AG20443 (cell line): ENCODE measurements at places on chromosomes 12 and 14.

GRCh38 chr12:55652352-55652751, 15.7 kb downstream of the OR10P1 start:
- no peak for DNase-seq

DNA sequence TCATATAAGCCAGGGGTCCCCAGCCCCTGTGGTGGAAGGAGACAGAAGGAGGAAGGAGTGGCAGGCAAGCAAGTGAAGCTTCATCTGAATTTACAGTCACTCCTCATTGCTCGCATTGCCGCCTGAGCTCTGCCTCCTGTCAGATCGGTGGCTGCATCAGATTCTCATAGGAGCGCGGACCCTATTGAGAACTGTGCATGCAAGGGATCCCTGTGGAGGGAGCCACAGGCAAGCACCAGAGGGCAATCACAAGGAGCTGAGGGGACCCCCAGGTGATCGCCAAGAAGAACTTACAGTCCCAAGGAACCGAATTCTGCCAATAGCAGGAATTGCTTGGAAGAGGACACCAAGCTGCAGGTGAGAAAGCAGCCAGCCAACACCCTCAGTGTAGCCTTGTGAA, 33.2 kb upstream of the VRK1 start:
- no peak for DNase-seq

DNA sequence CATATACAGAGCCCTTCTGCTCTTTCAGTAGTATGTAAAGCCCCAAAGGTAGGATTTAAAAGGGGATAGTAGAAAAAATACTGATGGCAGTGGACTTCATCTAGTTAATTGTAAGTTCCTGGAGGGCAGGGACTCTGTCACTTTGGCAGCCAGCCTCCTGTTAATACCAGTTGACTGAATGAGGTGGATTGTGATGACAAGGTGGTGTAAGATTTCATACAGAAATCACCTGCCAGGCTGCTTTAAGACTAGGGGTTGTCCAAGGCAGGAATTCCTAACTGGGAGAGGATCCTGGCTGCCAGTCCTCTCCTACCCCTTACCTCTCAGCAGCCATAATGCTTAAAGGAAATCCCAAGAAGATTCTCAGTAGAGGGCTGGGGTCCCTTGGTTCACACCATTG, 7.3 kb downstream of the DYRK2 start:
- DNase-seq, result no peak

DNA sequence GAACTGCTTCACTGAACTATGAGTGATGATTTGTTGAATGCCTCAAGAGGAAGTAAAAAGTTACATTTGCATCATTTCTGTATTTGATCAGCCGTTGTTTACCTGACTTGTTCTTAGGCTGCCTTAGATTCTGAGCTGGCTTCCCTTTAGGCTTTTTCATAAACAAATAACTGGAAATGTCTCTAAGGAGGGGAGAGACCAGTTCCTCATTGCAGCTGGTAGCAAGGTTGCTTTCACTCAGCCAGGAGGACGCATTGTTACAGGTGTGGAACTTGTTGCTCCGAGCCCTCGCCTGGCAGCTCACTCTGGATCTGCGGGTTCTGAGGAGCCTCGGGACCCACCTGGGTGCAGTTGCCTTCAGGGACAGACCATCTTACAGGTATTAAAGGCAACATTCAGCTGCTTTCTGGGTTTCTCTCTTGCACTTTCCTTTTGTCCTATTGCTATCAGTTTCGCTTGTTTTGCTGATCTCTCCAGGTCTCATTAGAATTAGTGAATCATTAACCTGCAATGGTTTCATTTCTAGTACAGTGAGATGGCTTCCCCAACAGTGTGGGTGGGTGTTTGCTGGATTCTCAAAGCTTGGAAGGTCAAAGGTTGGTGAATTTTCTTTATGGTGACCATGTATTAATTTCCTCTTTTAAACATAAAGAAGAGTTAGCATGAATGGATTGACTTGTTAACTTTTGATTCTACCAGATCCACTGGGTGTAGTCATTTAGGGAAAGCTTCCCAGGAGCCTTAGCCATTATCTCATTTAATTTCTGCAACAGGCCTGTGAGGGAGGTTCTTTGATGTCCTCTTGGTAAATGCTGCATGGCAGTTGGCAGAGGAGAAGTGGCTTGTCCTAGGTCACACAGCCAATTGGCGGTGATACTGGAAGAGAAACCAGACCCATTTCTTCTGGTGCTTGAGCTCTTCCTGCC, at the start of gene PLEKHG7:
TSS of gene PLEKHG7 (plus strand) at position 236 of the 926 bp plus-strand sequence. CDS start 3,643 bp downstream, outside the sequence.
- no peak for DNase-seq

DNA sequence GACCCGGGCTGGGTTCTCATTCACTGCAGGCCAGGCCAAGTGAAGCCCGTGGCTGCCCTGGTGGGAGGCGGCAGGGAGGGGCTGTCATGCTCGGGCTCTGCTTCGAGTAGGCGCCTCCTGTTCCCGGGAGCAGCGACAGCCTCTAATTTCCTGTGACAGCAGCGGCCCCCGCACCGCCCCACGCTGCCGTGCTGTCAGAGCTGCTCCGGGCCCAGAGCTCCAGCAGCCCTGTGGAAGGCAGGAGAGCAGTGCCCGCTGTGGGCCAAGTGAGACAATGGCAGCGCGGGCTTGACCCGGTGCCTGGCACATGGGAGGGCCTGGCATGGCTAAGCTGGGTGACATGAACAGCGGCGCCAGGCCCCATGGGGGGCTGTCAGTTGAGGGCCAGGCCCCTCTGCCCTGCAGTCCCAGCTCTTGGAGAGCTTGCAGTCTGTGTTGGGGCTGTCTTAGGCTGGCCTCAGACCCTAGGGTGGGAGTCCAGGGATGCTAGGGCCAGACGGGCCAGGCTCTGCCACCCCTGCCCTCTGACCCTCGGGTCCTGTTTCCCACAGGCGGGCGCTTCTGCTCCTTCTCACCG, 5.1 kb downstream of the TRMT61A start:
- DNase-seq, result no peak

- no peak for DNase-seq
These were observed 459.7 kb downstream of the GXYLT1 start for GRCh38 chr12:41684997-41685396.

- peak; percentile 41 for DNase-seq
These were observed 143.7 kb upstream of the DCN start for GRCh38 chr12:91326058-91327027.

- DNase-seq, result peak; percentile 67
These were observed 18.9 kb upstream of the CARMIL3 start for GRCh38 chr14:24032727-24033418.

DNA sequence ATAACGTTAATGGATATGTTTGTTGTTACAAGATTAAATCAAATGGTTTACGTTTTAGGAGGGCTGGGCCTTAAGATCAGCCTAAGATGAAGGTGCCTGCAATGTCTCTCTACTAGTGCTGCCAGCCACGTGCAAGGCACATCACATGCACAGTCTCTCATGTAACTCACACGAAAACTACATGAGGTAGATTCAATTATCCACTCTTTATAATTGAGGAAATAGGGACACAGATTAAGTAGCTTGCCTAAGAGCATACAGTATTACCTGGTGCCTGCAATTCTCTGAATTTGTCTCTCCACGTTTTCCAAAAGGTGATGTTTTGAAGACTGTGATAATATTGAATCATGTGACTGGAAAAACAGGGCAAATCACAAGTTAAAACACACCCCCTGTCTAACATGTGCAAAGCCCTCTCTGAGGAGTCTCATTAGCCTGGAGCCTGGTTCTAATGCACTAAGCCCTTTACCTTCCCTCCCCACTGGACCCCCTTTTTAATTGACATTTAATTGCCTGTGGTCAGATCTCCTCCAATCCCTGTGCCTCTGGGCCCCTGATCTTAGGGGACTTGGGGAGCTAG, 14.6 kb upstream of the ATP2A2 start:
- DNase-seq, result no peak

DNA sequence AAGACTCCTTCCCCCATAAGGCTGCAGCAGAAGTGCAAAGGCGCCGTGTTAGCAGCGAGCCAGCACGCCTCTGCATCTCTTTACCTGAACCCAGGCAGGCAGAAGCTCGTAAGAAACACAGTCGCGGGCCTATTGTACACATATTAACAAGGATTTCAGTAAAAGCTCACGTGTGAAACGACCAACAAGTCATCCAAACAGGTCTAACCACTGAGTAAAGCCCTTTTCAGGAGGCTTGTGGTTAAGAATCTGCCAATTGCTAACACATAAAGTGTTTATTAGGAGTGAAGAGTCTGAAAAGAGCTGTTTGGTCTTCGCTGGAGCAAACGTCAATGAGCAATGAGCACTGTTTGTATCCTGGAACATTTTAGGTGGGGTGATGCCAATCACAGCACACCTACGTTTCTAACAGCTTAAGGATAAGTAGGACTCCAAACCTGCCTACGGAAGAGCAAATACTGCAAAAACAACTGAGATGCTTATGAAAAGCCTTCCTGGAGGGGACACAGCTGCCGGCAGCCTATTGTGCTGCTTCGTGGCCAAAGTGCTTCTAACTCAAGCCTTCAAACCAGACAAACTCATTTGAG, 43.1 kb downstream of the PRKAB1 start:
- DNase-seq, result no peak

GRCh38 chr14:76961631-76962302, 66.7 kb downstream of the IRF2BPL start:
- peak; percentile 90 for DNase-seq

DNA sequence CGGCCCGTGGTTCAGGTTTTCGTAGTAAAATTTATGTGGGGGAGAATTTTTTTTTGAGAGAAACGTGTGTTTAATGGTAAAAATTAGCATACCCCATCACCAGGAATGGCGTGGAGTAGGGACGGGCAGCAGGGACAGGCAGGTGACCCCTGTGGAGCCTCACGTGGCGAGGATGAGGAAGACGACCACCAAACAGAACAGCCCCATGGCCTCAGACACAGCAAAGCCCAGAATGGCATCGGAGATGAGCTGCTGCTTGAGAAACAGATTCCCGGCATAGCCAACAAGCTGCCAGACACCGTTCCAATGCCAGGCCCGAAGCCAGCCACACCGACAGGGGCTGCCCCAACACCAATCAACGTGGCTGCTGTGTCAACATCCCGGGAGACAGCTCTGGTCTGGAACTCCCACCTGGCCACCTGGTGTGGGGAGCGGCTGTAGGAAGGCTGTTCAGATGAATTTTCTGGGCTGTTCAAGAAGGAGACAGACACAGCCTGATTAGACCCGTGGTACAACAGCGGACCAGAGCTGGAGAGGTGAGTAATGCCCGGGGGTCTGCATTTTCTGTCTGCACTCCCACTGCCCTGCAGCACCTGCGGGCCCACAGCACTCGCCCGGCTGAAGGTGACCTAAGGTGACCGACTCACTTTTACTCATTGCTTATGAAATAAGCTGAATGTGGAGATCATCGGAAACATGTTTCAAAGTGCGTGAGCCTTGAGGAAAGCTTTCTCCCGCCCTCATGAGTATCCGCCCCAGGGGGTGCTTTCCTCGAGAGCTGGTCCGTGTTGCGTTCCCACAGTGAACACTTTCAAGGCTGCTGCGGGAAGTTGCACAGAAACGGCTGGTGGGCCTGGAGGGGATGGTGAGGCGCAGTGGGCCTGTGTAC, 10.6 kb downstream of the TMEM121 start:
- DNase-seq, result no peak

DNA sequence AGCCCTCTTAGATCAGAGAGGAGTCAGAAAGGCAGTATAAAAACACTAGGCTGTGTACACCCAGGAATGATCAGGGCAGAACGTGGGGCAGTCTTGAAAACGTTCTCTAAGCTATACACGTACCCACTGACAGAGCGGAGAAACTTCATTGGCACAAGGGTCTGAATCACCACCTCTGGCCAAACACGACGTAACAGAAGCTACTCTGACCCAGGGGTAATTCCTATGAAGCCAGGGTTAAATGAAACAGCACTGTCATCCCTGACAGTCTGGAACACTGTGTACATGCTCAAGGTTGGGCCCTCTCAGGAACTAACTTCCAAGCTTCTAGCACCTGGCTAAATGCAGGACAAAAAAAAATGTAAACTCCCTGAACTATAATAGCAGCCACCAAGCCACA, 38.4 kb downstream of the PARP11 start:
- no peak for DNase-seq

- peak; percentile 83 for DNase-seq
These were observed 198.9 kb downstream of the EPS8 start for GRCh38 chr12:15590180-15590826.

GRCh38 chr14:63231766-63232165, 27.5 kb downstream of the RHOJ start:
- DNase-seq, result no peak

- no peak for DNase-seq
These were observed 40.6 kb downstream of the ATF7 start for GRCh38 chr12:53585448-53586125.

DNA sequence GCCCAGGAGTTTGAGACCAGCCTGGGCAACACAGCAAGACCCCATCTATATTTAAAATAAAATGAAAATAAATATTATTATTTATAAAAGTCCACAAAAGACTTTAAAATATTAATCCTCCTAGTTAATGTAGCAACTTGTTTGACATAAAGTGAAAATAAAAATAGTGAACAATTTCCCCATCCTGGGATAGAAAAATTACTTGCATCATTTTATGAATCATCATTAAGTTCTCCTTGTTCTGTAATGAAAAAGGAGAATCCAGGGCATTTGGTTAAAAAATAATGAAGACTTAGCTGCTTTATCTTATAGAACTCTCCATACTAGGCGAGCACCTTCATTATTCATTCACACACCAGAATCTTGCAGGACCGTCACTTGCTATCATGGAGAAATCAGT, 66.1 kb downstream of the ELK3 start:
- DNase-seq, result no peak

DNA sequence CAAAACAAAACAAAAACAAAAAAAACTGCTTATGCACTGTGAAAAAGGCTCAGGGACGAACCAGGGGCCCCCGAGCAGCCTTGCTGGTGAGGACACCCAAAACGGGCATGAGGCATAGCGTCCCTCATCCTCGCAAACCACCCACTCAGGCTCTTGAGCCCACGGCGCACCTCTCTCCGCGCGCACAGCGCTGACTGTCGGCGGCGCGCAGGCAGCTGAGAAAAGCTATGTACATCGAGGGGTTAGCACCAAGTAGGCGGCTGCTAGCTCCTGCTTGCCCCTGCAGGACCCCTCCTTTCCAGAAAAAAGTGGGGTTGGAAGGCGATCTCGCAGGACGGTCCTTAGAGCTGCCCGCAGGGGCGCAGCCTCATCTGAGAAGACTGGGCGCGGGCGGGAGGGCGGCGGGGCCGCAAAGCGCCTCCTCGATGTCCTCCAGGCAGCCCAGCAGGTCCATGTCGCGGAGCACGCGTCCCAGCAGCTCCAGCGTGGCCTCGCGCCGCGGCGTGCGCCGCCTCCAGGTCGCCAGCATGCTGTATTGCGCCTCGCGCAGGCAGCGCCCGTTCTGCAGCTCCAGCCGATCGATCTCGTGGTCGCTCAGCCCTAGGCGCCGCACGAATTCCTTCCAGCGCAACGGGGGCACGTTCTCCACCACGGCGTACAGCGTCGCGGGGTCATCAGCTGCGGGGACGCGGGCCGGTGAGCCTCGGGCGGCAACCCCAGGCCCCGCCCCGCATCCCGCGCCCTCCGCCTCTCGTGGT, 12.8 kb downstream of the TNFRSF1A start:
- DNase-seq, result no peak

DNA sequence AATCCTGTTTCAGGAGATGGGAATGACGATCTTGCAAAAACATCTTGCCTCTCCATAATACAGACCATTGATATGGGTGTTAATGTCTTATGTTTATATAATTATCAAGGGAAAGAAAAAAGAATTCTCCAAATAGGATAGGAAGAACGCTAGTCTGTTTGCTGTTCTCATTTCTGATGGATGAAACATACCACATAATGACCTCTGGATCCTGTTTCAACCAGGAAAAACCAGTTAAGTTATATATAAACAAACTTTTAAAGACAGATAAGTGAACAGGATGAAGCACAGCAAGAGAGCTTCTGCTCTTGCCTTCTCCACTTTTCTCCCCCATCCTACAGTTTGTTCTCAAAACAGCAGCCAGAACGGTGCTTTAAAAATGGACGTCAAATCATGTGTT, 27.8 kb downstream of the COQ6 start:
- no peak for DNase-seq
